Daoy (cell line): ENCODE measurements at places on chromosomes 1 and 21. TPM values are rescaled to one million over a fixed set of nuclear protein-coding genes. Genes with fewer than 3 reads are reported as not detected.

The CR1L gene
- 0.21 and 0.69 TPM in 2 replicates for total RNA-seq

DNA sequence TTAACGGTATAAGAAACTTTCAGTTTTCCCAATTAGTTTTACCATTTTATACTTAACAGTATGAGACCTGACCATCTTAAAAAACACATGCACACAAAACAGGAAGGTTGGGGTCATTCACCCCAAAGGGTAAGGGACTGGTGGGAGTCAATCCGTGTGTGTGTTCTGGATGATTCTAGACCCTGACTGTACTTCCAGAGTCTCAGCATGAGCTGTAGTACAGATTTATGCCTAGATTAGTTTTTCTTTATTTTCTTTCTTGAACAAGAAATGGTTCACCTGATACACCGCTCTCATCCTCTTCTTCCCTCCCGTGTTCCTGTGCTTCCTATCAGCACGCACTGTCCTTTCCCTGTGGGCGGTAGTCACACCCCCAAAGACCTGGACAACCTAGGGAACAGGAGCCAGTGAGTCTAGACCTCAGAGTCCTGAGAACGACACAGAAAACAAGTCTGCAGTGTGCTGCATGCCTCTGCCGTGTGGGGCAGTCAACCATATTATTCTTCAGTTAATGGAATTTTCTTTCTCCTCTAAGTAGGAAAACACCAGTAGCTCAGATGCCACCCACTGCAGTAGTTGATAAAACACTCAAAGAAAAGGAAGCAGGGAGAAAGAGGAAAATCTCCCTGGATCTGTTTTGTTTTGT, 38.9 kb upstream of the MRPS6 start:
- DNase-seq: no peak

The HES5 gene
- total RNA-seq: not detected in 2 replicates

The CYP4X1 gene
- 0.77 and 1.0 TPM in 2 replicates for total RNA-seq

DNA sequence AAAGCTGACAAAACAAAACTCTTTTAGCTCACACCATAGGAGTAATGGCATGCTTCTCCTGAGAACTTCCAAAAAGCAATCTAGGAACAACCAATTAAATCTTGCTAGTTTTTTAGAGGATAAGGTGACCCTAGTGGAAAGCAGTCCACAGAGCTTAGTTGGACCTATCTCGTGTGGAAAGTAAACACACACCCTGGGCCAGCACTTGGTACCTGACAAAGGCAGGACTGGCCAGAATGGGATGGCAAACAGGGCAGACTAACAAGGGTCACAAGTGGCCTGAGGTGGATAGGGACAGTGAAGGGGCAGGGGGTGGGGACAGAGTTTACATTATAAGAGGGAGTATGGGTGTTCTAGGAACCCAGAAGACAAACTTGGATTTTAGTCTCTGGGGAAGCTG, 22.0 kb downstream of the FMO4 start:
- no peak for DNase-seq

GRCh38 chr1:237901299-237901934, 10.7 kb upstream of the ZP4 start:
- DNase-seq: peak; percentile 40

The CCDC27 gene
- not detected in 2 replicates for total RNA-seq

DNA sequence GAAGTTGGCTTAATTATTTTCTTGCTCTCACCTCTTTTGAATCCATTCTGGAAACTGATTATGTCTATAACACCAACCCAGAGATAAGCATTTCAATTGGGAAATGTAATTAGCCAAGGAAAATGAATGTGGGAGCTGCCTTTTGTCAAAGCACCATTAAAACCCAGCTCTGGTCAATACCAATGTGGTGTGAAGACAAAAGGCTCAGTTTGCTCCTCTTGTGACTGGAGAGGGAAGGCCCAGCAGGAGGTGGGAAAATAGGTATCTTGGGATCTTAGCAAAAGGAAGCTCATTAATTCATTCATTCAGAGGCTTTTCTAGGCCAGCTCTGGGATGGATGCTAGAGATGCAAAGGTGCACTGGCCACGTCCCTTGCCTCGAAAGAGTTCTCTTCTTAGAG, 75.0 kb upstream of the SELENON start:
- DNase-seq: no peak

GRCh38 chr1:31095298-31095981, 29.9 kb upstream of the PUM1 start:
- DNase-seq: no peak
